Retinal pigment epithelial cell (primary cell): ENCODE measurements at places on chromosomes 1 and 21.

DNA sequence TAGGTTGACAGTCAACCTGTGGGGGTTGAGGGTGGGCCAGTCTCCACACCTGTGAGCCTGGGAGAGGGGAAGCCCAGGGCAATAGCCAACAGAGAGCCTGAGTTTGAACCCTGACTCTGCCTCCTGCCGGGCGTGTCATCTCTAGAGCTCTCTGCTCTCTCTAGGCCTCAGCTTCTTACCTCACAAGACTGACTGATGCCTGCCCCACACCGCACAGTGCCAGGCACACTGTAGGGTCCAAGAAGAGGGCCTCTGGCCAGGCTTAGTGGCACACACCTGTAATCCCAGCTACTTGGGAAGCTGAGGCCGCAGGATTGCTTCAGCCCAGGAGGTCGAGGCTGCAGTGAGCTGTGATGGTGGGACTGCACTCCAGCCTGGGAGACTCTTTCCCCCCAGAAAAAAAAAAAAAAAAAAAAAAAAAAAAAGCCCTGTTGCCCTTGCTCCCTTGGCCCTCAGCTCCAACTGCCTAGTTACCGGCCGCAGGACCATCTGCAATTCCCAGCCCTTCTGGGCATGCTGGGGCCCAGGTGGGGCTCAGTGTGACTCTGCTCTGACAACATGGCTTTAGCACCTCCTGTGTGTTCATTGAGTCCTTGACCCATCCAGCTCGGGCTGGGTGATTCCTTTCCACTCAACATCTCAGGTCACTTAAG lies 25.1 kb downstream of the GRHL3 start:
- no peak for DNase-seq

DNA sequence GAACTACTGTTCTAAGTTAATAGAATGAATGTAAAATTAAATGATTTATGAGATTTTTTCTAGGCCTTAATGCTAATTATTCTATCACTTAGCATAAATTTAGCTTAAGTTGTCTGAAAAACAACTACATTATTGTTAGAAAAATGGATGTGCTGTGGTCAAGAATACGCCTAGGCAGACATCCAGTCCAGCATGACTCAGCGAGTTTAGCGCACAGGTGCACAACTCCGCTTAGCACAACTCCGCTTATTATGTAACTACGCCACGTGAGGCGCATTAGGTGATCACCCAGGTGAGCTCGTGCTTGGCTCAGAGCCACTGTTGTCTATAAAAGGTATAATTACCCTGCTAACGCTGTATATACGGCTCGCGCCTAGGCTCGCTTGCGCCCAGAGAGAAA lies 1043.6 kb upstream of the ADGRL4 start:
- no peak for DNase-seq

GRCh38 chr1:205052690-205053089 lies 9.7 kb downstream of the CNTN2 start:
- DNase-seq: no peak

DNA sequence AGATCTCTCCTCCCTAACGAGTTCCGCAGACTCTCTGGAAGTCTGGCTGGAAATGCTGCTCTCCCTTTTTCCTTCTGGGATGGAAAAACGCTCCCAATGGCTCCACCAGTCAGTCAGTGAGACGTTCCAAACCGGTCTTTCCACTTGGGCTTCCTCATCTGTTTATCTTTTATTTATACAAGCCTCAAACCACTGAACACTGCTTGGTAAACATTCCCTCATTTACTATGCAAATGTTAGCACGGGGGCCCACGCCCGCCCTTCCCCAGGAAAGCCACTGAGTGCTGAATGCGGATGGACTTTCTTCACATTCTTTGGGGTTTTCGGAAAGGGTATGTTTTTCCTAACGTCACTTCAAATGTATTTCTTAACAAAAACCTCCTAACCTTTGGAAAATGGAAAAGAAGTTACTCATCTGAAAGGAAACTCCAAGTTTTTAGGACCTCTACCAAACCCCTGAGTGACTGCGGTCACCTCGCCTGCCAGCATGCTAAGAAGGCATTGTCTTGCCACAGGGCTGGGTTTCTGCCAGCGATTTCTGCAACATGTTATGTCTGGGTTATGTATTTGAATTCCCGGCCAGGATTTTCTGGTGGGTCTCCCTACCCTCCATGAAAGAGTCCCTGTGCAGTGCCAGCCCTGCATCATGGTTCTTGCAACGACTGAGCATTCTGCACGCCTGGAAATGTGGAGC lies 14.0 kb upstream of the UMODL1 start:
- DNase-seq: no peak

DNA sequence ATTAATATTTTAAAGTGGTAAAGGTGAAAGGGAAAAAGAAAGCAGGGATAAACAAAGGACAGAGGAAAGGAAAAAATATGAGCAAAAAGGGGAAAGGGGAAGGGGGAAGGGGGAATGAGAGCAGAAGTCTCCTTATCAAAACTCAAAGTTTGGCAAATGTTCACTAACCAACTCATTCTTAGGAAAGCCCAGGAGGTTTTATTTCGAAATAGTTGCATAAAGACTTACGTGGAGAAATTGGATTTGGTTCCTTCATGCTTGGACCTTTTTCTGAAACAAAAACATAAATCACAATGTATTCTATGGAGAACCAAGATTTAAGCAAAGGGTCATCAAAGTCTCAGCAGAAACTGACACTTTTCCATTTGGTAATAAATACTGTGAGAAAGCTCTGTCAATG lies 188.1 kb downstream of the TGFBR3 start:
- no peak for DNase-seq

DNA sequence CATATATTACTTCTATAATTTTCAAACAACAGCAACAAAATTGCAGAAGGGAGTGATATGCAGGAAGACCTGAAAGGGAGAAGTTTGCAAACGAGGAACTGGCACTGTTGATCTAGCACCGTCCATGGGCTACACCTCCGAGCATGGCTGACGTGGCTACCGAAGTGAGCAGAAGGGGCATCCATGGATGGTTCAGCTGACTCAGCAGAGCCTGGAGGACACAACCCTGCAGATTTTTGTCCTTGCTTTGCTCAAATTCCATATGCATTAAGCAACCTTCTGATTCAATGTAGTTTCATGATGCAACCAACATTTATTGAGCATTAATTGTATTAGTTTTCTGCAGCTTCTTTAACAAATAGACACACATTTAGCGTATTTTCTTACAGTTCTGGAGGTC lies 191.2 kb downstream of the C1orf94 start:
- no peak for DNase-seq

GRCh38 chr1:1200876-1201810 lies 5.2 kb downstream of the TNFRSF18 start:
- no peak for DNase-seq

DNA sequence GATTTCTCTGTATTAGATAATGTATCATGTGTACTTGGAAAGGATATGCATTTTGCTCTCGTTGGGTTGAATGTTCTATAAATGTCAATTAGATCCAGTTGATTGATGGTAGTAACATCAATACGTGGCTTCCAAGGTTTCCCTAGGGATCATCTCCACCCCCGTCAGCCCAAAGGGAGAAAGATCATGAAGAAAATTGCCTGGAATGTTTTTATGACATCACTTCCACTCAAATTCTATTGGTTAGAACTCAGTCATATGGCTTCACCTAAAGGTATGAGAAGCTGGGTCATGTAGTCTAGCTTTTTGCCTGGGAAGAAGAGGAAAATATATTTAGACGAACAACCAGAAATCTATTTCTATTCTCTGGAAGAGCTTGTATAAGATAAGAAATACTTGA lies at the start of gene C1orf185:
Gene C1orf185, plus strand, starts transcription at position 253 of the 400 bp plus-strand sequence. Its CDS starts 6 bp downstream, at position 259.
- DNase-seq: no peak

GRCh38 chr1:198771563-198772153 lies 132.8 kb downstream of the PTPRC start:
- DNase-seq: no peak

DNA sequence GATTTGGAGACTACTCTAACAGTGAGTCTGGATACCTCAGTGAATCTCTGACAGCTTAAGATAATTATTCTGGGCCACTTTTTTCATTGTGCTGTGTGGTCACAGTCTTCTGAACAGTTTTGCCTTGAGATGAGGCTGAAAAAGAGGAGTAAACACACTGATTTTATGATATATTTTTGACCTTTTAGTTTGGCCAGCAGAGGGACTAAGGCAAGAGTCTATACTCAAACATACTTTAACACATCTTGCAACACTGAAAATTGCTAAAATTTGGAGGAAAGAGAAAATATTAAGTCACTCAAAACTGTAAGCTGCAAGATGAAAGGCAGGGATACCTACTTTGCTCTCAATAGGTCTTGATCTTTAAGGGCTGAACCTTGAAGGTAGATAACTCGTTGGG lies 182.7 kb downstream of the KCNT2 start:
- DNase-seq: no peak

DNA sequence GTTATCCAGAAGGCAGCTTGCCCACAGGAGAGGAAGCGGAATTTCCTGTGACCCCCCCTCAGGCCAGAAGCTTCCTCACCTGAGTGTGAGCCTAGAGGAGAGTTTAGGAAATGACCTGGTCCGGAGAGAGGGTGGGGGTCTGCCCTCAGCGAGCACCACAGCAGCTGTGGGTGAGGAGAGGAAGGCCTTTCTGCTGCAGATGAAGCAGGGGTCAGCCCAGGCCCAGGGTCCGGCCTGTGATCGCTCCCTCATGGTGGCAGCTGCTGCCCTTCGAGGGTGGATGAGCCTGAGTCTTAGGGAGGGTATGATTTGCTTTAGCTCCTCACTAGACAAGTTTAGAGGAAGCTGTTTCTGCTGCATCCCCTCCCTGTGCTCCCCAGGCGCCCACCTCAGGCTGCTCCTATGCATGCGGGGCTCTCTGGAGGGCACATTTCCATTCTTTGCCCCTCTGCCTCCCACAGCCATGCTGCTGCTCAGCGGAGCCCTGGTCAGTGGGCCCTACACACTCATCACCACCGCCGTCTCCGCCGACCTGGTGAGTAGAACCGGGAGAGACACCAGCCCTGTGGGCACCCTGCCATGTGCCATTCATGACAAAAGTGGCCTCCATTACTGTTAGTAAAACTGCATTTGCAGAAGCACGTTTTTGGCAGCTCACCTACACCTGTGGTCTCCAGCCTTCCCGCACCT lies 53.0 kb downstream of the SLC37A1 start:
- no peak for DNase-seq

GRCh38 chr1:182206626-182207239 lies 145.2 kb upstream of the ZNF648 start:
- DNase-seq: no peak

DNA sequence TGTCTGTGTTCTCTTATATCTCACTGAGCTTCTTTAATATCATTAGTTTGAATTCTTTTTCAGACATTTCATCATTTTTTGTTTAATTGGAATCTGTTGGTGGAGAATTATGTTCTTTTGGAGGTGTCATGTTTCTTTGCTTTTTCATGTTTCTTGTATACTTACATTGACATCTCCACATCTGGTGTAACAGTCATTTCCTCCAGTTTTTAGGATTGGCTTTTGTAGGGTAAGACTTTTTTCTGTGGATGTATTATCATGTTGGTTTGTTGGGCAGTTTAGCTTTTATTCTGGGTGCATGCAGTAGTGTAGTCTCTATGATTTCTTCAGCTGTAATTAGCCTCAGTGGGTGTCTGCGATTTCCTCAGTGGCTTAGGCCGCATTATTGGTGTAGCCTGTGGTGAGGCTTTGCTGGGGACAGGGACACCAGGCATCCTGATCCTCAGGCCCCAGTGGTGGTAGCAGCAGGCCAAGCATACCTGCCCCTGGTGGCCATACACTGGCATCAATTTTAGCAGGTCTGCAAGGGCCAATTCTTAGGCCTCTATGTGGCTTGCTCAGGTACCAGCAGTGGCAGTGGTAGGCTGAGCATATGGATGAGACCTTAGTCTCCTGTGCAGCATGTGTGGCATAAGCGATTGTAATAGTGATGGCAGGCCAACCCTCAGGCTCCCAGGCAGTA lies 77.6 kb upstream of the SAMD13 start:
- DNase-seq: no peak

GRCh38 chr1:174406421-174406820 lies 41.3 kb upstream of the GPR52 start:
- DNase-seq: no peak

DNA sequence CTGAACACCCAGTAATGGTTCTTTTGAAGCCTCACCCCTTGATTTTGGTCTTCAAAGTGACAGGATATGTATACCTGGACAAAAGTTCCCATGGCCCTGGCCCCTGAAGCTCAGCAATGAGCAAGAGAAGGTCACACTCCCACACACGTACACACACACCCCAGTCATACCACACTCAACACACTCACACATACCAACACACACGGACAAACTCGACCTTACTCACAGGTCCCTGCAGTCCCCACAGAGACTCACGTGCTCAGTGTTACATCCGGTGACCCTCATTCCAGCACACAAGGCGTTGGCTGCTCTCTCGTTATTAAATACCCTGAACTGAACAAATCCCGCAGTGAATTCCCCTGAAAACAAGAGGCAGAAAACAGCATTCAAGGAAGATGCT lies 5.9 kb downstream of the ITLN1 start:
- no peak for DNase-seq

DNA sequence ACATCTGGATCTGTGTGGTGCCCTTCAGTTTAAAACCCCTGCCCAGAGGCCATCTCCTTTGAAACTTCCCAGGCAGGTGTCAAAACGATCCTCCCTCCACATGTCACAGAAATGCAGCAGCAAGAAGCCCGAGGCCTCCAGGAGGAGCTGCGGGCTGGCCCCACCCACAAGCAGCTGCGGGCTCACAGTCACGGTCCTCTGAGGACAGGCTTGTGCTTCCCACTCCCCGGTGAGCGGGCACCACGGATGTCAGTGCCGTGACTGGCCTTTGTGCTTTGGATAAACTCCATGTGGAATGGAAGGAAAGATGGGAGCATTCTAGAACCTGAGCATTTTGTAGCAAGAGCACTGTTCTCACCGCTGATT lies 65.8 kb downstream of the SIK1 start:
- no peak for DNase-seq

DNA sequence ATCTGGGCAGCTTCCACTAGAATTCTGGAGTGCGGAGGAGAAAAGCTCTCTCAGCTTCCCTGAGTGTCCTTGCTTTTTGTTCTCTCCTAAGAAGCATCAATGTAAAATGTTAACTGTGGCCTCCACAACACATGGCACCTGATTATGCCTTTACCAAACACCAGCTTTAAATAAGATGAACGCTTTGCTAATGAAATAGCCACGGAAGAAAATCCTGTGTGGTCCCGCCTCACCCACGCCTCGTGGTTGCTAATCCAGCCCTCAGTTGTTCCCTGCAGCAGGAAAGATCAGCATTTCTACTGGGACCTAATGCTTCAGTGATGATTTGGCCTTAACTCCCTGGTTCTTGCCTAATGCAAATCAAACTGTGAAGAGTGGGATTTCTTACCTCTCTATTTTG lies 1.8 kb upstream of the ERG start:
- no peak for DNase-seq

DNA sequence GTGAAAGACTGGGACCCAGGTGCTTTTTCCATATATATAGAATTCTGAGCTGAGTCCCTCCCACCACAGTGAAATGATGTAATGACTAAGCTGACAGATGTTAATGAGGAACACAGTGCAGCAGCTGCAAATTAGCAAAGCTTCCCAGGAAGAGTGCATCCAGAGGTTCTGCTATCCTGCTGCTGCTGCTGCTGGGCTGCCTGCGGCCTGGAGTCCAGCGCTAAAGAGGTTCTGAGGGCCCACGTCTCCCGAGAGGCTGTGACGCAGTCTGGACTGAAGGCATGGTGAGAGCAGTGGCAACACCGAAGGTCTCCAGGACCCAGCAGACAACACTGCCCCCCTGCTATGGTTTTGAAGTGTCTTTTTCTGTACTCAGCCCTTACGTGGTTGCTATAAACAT lies 63.9 kb downstream of the URB2 start:
- no peak for DNase-seq

- DNase-seq: no peak
Measured at GRCh38 chr1:161705537-161705936, 1.5 kb upstream of the FCRLA start.

GRCh38 chr1:88265606-88266005 lies 418.5 kb upstream of the PKN2 start:
- DNase-seq: no peak
